ENCODE measurements at places on chromosomes 7 and 10.

GRCh38 chr7:13278020-13278419 is 590.6 kb downstream of the ARL4A start:
- DNase-seq, result no peak

- no peak for DNase-seq
Observed at GRCh38 chr10:120485946-120486345, 28.9 kb downstream of the PLPP4 start.

- no peak for DNase-seq
Observed at GRCh38 chr7:77548206-77548605, 11.1 kb downstream of the PTPN12 start.

DNA sequence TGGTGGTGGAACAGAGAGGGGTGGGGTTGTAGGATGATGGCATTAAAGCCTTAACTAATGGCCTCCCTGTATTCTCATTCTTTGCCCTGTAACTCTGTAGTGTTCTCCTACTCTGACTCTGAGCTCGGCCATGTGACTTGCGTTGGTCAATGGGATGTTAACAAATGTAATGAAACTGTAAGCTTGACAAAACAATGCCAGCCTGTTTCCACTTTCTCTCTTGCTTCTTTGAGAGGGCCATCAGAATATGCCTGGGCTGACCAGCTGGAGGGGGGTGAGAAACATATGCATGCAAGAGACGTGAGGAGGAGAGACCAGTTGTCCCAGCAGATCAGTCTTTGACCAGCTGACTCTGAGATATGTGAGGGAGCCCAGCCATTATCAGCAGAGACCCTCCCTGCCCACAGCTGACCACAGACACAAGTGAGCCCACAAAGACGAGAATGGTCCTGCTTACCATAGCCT is 100.6 kb downstream of the ICA1 start:
- no peak for DNase-seq

GRCh38 chr7:36851382-36851781 is 127.1 kb upstream of the AOAH start:
- no peak for DNase-seq

GRCh38 chr10:10845185-10845584 is 172.5 kb upstream of the CELF2 start:
- DNase-seq, result no peak

DNA sequence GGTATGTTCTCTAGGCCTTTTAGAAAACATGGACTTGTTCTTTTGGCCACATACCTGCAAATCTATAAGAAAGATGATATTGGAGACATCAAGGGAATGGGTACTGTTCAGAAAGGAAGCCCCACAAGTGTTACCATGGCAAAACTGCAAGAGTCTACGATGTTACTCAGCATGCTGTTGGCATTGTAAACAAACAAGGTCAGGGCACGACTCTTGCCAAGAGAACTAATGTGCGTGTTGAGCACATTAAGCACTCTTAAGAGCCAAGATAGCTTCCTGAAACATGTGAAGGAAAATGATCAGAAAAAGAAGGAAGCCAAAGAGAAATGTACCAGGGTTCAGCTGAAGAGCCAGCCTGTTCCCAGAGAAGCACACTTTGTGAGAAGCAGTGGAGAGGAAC is 37.1 kb downstream of the SDK1 start:
- DNase-seq, result no peak

DNA sequence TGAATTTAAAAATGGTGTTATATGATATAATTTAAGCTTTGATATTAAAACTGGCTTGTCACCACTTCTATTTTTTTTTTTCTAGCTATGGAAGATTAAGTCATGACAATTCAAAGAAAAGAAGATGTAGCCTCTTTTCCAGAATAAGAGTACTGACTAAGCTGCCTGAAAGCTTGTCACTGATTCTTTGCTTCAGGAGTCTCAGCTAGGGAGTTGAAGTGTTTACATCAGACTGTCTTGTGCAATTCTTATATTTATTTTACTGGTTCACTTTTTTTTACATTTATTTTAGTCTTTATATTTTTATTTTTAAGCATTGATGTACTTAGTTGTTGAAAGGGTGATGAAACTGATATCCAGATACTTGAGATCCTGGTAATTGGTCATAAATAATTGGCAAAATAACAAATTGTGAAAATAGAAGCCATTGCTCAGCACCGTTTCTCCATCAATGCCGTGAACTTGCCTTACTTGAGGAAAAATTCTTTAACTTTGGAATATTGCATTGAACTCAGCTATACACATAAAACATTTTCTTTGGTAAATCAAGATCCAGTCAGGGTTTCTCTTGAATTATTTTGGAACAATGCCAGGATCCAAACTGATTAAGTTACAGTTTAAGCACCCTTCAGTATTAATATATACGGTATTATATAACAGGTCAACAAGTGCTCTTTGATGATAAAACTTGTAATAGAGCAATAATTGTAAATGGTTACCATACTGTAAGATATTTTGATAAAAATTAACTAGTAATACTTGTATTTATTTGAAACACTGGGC is 156.4 kb downstream of the PHTF2 start:
- no peak for DNase-seq

GRCh38 chr7:35699796-35700305 is 4.9 kb upstream of the HERPUD2 start:
- DNase-seq, result no peak

- no peak for DNase-seq
Observed at GRCh38 chr10:62062752-62063512, 161.4 kb downstream of the ARID5B start.
